ENCODE measurements at places on chromosomes 11 and 22.

DNA sequence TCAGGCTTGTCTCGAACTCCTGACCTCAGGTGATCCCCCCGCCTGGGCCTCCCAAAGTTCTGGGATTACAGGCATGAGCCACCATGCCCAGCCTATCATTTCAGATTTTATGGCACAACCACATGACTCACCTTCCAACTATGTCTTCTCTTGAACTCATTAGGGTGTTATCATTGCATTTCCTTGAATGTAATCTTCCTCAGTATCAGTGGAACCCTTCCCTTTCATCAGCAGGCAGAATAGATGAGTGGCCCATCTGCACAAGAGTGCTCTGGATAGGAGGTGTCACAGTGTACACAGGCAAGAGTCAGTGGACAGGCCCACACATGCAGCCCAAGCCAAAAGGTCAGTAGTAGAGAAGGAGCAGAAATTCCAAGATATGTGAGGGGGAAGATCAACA is 29.1 kb upstream of the AQP11 start:
- DNase-seq = no peak

DNA sequence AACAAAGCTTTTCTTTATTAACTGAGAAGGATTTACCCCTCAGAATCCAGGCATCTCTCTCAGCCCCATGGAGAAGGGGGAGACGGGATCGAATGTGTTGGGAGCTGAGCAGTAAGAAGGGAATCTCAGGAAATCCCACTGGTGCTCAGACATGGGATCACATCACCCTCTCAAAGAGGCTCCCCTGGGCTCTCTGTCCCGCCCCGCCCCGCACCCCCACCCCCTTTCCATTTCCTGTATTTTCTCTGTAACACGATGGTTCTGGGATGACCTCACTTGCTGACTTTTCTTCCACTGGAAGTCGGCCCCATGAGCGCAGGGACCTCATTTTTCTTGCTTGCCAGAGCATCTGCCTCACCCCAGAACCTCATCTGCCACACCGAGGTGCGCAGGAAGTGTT is 100.0 kb downstream of the RPS6KA4 start:
- DNase-seq = no peak

DNA sequence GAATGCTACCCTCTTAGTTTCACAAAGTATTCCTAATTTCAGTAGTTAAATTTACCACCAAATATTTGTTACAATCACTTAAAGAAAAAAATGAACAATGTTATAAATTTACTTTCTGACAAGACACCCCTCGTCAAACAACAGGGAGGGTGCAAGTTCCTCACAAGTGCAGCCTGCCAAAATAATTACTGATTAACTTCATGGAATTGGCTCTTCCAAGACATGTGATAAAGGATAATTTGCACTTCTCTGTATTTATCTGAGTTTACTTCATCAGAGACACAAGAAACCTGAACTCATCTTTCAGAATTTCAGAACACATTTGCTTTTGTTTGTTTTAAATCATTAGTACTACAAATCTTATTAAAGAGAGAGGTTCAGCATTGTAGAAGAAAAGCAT is 66.5 kb downstream of the LARGE2 start:
- no peak for DNase-seq

DNA sequence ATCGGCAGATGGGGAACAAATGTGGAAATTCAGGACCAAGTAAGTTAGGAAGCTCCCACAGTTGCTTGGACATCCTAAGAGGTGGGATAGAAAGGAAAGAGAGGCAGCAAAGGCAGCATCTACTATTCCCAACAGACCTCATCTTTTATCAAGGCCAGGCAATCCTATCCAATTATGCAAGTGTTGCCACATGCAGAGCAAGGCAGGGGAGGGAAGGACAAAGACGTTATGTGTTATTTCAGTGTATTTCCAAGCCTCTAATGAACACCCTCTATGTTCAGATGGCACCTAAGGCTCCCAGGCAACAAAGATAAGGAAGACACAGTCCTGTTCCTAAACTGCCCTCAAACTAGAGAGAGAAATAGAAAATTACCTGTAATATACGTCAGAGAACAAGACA is 9.2 kb downstream of the TIGD3 start:
- DNase-seq = no peak

DNA sequence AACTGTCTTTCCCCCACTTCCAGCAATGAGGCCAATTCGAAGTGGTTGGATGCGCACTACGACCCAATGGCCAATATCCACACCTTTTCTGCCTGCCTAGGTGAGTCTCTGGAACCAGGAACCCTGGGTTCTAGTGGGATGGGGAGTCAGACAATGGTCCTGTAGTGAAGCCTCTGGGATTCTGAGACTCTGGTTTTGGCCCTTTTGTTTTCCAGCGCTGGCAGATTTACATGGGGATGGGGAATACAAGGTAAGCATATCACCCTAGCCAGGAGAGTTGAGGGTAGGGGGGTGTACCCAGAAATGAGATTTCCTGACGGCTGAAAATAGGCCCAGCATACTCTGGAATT is 530 bp downstream of the BBS1 start:
- DNase-seq = no peak

DNA sequence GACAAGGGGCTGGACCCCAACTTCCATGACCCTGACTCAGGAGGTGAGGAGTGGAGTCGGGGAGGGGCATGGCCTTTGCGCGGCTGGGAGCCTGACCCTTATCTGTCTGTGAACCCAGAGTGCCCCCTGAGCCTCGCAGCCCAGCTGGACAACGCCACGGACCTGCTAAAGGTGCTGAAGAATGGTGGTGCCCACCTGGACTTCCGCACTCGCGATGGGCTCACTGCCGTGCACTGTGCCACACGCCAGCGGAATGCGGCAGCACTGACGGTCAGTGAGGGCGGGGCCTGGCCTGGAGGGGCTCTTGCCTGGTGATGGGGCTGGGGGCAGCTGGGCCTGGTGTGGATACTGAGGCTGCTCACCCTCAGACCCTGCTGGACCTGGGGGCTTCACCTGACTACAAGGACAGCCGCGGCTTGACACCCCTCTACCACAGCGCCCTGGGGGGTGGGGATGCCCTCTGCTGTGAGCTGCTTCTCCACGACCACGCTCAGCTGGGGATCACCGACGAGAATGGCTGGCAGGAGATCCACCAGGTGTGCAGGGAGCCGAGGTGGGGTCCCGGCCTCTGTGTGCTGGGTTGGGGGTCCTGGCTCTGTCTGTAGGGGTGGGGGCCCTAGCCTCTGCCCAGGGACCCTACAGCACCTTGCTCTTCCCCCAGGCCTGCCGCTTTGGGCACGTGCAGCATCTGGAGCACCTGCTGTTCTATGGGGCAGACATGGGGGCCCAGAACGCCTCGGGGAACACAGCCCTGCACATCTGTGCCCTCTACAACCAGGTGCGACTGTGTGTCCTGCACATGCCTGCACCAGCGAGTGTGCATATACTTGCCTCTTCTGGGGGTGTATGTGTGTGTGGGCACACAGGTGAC is 6.3 kb downstream of the SHANK3 start:
- DNase-seq = no peak

GRCh38 chr22:43658823-43659222 is 153.3 kb downstream of the EFCAB6 start:
- no peak for DNase-seq

- peak; percentile 53 for DNase-seq
These were observed 1.4 kb downstream of the TBX1 start for GRCh38 chr22:19761725-19762567.

GRCh38 chr11:60390419-60390818 is 5.8 kb upstream of the MS4A14 start:
- no peak for DNase-seq

GRCh38 chr11:49533204-49533603 is 324.8 kb upstream of the FOLH1 start:
- DNase-seq = no peak

- no peak for DNase-seq
These were observed 51.0 kb upstream of the SEPTIN5 start for GRCh38 chr22:19663286-19663815.

- DNase-seq = no peak
These were observed 16.4 kb downstream of the DAGLA start for GRCh38 chr11:61696602-61697001.

GRCh38 chr11:122146475-122146874 is 30.5 kb upstream of the BLID start:
- no peak for DNase-seq

DNA sequence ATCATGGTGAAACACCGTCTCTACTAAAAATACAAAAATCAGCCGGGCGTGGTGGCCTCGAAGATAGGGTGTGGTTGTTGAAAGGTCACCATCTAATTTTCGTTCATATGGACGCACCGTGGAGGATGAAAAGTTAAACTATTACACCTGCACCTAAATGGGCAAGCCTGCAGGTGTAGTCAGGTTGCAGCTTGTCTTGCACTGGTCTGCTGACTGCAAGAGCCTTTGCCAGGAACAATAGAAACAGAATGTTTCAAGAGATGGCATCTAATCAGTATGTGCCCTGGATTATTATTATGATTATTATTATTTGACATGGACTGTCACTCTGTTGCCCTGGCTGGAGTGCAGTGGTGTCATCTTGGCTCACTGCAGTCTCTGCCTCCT is 908 bp downstream of the NADSYN1 start:
- DNase-seq = no peak

DNA sequence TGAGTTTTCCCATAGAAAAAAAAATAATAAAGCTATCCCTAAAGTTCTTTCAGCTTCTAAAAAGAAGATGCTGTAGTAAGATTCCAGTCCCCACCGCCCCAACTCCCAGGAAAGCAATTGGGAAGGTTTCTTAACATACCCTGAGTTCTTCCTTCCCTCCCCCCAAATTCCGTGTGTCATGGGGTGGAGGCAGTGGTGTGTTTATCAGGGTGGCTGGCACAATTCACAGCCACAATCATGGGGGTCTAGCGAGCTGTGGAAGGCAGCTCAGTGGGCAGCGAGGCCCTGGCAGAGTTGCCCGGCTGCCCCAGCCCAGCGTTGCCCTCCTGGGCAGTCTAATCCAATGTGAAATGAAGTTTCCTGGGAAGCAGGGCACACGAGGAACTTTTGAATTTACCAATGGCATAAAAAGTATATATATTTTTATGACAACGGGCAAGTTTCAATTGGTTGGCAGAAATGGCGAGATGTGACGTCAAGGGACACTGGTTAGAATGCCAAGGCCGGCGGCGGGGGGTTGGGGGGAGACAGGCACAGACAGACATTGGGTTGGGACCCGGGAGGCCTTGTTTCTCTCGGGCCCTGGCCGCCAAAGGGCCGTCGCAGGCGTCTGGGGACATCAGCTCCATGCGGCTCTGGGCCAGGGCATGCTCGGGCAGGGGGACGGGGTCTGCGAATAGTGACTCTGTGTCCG is 80.7 kb upstream of the PPARA start:
- DNase-seq = peak; percentile 85

GRCh38 chr11:21489416-21490115 is 703.3 kb upstream of the ANO5 start:
- peak; percentile 2 for DNase-seq

GRCh38 chr11:16154715-16155396 is 201.5 kb downstream of the SOX6 start:
- DNase-seq = no peak

- no peak for DNase-seq
These were observed 17.1 kb downstream of the MAFF start for GRCh38 chr22:38218661-38219622.

DNA sequence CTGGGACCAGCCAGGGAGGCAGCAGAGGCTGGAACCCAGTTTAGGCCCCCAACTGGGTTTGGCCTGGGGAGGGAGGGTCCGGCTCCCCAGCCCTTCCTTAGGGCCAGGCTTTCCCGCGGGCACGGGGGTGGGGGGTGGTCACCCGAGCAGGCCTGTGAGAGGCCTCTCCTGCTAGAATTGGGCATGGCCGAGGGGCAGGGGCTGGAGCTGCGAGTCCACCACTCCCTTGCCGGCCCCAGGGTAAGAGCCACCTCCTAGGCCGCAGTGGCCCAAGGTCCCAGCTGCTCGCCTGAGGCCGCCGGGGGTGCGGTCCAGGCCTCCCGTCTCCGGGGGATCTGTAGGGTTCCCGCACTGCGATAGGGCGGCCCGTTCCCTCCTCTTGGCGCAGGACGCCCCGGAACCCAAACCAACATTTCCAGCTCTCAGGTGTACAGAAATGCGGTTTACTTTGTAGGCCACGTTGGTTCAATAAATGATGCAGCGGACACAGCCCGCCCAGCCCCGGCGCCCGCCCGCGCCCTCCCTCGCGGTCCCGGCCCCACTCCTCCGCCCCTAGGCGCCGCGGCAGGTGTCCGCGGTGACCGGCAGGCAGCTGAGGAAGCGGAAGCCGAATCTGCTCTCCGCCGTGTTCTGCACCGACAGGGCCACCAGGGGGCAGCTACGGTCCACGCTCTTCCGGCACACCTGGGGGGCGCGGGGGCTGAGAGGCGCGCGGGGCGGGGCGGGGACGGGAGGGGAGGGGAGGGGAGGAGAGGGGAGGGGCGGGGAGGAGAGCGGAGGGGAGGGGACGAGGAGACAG is 5.9 kb downstream of the LMNTD2 start:
- DNase-seq = peak; percentile 77
